ENCODE measurements at places on chromosomes 1 and 21.

DNA sequence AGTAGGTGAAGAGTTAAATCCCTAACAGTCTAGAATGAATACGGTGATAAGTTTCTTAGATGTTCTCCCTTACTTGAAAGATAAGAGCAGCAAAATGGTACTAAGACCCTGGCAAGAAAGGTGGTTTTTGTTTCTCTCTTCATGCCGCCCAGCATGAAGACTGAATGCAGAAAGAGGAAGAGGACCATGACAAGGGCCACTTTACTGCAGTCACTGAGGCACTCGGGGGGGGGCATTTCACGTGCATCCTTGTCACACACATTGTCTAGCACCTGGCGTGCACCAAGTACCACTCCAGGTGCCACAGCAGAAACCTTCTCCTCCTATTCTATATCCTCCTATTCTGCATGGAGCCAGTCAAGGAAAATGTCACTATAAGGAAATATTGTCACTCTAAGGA, 222.0 kb downstream of the TOMM20 start:
- DNase-seq, result no peak

- no peak for DNase-seq
These were observed 65.4 kb downstream of the TOMM20 start for GRCh38 chr1:235063068-235063765.

GRCh38 chr21:46125846-46126301, 28.0 kb downstream of the COL6A2 start:
- DNase-seq, result no peak

DNA sequence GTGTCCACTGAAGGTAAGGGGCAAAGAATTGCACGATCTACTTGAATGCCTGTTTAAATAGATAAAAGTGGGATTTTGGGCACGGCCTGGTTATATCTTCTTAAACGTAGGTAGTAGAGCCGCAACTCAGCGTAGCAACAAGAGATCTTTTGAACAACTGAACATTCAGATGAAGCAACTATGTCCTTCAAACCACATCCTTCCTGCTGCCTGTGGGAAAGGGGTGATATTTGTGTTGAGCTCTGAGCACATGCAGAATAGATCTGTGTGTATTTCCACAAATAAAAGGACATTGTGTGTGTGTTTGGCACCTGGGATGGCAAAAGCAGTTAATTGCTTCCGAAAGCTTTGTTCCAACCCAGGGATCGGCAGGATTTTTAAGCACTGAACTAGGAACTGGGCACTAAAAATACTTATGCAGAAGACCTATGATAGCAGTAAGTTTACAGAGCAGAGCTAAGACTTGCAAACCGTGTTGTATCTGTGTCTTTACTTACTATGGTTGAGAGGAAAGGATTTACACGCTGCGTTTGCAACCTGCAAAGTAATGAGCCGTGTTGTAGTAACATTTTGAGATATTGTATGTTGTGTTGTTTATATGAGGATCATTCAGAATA, 333.4 kb downstream of the CHRM3 start:
- DNase-seq, result no peak

DNA sequence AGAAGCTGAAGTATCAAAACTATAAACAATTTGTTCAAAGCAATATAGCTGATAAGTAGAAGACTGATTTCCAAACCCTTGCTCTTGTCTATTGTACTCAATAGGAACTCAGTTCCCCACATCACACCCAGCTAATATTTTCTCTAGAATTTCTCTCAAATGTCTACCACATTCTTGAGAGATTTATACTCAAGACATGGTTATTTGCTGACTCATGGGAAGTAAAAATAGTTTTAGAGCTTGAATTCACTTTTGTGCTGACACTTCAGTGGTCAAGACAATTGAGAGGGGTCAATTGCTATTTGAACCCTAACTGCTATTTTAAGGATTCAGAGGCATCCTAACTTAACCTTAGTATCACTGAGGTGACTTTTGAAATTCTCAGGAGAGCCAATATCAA, 99.0 kb downstream of the TNNI3K start:
- DNase-seq, result no peak

- DNase-seq, result no peak
These were observed 35.0 kb downstream of the TMCC2 start for GRCh38 chr1:205262731-205263171.

DNA sequence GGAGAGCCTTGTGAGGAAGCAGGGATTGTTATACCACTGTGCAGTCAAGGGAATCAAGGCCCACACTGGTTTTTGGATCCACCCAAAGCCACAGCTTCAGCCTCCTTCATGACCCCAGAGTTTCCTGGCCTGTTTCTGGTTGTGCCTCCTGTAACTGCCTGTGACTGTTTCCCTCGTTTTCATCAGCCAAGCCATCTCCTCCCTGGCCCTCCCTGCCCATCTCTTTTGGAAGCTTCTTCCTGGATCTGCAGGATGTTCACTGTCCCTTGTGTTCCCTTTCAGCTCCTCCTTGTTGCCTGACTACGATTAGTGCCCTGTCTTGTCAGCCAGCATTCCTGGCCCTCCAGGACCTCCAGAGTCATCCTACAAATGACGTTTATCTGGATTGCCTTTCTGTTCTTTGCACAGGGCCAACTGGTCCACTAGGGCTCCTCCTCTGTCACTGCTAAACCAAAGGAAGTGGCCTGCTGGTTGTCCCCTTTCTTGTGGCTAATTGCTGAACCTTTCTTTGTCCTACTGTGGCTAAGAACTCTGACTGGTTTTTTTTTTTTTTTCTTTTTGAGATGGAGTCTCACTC, 17.9 kb downstream of the SFT2D2 start:
- no peak for DNase-seq

DNA sequence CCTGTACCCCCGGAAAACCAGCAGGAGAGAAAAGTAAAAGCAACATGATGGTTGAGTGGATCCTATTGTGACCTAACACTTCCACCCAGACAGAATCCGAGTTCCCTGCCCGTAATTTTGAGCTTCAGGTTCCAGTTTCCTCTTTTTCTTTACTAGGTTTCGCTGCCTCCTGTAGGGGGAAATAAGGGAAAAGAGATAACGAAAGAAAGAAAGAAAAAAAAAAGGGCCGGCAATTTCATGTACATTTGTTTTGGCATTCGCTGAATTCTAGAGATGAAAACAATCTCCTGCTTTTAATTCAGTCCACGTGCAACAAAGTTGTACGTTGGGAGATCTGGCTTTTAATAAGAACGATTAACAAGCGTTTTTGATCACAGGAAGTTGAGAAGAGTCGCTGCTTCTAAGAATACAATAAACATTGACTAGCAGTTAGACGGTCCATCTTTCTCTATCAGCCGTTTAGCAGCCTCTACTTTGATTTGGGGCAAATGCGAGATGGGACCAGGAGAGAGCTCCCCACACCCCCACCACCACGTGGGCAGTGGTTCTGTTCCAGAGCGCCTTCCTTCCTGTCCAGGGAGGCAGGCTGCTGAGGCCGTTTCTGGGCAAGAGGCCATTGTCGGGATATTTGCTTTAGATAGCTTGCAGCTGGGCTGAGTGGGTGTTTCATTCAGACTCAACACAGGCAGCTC, 155.9 kb upstream of the RUNX1 start:
- DNase-seq, result no peak

DNA sequence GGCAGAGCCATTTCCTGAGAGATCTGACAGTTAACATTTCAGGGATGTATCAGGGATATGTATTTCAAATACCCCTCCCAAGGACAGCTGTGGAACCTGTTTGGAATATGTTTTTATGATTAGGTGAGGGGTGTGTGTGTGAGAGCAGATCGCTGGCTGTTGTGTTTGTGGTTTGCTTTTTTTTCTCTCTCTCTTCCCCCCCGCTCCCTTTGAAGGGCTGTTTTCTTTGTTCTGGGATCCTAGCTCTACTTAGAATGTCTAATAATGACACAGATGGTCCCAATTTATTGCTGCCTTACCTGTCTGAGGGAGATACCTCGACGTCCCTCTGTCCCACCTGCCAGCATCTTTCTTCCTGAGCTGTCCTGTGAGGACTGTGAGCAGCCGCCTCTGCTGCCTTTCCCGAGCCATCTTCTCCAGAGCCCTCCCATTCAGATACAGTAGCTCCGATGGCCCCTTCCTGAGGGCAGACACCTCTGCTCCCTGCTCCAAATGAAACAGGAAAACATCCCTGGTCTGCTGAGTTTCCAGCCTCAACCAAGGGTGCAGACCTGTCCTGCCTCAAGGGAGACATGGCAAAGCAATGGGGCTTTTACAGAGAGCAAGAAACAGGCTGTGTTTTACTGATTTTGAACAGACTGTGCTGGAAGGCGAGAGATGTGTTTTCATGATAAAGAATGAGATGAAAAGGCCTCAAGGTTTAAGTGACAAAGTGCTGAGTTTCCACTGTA, 138.0 kb upstream of the TNR start:
- DNase-seq, result no peak

DNA sequence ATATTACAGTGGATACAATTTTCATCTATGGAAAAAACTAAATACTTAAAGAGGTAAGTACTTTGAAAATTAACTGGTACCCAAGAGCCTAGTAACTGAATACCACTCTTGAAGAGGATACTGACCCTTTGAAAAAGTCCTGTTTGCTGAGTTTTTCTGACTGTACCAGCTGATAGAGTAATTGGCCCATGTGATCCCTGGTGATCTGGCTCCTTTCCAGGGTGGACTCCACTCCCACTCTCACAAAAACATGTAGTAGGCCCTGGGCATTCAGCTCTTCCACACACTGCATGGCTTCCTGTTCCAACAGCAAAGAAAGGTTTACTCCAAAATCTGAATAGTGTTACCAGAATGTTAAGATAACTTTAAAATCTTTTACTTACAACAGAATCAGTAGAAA, 53.6 kb upstream of the HP1BP3 start:
- DNase-seq, result no peak

GRCh38 chr1:56320464-56321149, 258.8 kb downstream of the PLPP3 start:
- no peak for DNase-seq

DNA sequence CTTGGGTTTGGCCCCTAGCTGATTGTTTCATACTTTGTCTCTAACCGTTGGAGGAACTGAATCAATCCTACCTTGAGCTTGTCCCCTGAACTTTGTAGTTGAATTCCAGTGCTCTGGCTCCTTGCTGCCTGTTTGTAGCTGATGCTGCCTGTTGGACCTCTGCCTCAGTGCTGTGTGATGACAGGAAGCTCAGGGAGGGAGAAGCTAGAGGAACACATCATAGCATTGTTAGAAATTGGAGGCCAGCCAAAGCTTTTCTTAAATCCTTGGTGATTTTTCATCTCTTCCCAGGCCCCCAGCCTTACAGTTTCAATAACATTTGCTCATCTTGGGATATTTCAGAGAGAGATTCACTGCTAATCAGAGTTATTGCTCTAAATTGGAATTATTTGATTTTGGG, 34.0 kb downstream of the MACF1 start:
- DNase-seq, result no peak

- no peak for DNase-seq
These were observed 53.4 kb upstream of the PRKACB start for GRCh38 chr1:84090447-84091245.

GRCh38 chr1:58905628-58906221, 121.9 kb upstream of the JUN start:
- DNase-seq, result no peak

DNA sequence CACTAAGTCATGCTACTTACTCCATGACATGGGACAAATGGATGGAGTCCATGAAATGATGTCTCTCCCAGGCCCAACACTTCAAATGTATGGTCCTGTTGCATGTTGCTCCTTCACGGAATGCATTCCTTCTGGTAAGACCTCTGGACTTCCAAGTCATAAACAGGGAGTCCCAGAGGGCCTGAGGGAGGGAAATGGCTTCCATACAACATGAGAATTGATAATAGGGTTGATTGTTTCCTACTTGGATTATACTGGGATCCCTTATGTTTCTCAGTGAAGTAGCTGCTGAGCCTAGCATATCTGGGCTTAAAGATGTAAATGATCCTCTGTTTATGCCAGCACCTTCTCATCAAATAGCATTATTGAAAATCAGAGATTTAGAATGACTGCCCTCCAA, 104.2 kb upstream of the MAGI3 start:
- DNase-seq, result no peak

DNA sequence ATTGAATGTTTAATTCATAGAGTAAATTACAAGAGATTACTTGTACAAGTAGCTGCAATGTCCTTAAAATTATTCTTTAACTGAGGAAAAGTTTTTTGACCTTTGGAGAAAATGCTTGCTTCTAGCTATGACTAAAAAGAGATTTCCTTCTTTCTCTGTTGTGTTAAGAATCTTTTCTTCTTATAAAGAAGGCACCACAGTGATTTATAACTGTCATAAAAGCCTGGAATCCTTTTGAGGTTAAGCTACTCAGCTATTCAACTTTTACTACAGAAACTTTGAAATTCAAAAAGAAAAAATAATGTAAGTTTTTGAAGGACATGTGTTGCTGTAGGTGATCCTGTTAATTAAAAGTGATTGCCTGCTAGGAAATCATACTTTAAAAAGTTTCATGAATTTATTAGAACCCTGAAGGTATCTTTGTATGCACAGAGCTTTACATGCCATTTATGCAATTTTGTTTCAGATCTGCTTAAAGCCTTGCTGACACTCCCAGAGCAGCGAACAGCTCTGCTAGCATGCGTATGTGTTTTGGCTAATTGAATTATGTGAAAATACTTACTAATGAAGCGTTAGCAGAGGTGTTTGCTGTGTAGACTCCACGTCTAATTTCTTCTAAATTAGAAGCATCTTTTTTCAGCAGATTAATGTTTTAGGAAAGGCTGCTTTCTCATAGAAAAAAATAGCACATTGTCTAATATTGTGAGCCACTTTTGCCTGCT, 94.7 kb upstream of the SMYD2 start:
- no peak for DNase-seq

GRCh38 chr1:154348429-154349076, 23.2 kb downstream of the ATP8B2 start:
- no peak for DNase-seq

DNA sequence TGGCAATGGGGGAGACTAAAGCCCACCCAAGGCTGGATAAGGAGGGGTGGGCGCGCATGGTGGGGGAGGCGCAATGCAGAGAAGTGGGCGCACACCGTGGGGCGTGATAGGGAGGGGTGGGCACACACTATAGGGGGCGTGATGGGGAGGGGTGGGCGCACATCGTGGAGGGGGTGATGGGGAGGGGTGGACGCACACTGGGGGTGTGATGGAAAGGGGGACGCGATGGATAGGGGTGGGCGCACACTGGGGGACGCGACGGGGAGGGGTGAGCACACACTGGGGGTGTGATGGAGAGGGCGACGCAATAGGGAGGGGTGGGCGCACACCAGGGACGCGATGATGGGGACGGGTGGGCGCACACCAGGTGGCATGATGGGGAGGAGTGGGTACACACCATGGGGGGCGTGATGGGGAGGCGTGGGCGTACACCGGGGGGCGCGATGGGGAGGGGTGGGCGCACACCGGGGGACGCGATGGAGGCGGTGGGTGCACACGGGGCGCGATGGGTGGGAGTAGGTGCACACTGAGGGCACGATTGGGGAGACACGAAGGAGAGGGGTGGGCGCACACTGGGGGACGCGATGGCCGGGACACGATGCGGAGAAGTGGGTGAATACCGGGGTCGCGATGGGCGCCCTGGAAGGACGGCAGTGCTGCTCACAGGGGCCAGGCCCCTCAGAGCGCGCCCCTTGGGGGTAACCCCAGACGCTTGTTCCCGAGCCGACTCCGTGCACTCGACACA, 929 bp downstream of the SUMO3 start:
- DNase-seq, result no peak

DNA sequence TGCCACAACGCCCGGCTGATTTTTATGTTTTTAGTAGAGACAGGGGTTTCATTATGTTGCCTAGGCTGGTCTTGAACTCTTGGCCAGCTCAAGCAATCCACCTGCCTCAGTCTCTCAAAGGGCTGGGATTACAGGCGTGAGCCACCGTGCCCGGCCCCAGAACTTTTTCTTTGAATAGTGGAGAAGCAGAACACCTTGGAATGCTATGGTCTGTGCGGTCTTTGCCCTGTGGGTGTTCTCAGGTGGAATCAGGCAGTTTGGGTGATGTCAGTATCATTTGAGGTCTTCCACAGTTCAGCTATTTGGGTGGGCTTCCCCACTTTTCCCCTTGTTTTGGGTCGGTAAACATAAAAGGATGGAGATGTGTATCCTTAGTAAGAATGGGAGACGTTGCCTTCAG, 17.6 kb downstream of the CAMTA1 start:
- no peak for DNase-seq
